ENCODE measurements at places on chromosomes 5 and 9.

DNA sequence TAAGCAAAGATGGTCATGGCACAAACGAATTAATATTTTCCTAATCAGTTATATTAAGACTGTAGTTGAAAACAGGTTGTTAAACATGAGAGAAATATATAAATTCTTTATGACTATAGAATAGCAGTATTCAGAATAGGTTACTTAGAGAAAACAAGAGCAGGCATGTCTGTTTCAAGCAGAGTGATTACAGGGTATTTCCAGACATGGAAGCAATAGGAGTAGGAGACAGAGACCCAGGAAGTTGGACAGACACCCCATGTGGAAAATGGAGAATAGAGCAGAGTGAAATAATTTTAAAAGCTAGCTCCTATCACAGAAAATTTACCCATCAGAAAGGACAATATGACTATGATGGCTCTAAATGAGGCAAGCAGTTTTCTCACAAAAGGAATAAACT lies 111.5 kb downstream of the IZUMO3 start:
- DNase-seq: no peak

DNA sequence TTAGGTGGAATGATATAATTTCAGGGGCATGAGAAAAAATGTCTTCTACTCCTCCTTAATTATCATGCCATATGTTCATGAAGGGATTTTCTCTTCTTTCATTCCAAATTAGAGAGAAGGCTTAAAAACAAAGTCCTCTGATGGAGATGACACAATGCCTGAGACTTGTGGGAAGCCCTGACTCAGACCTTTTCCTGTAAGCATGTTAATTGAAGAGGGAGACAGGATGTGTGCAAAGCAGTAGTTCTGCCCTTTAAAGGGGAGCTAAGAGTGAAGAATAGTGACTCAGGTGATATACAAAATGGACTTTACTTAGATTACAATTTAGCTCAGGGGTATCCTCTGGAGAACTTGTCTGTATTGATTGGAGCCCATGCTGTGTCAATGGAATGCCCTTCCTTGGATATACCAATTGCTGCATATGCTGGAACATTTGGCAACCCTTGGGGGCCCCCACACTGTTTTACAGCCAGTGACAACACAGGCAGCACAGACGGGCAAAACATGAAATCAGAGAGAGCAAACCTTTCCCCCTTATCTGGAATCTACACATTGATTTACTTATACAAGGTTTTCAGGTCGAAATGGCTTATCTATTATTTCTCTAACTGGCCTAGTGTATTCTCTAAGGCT lies 81.3 kb downstream of the IZUMO3 start:
- no peak for DNase-seq

GRCh38 chr5:79108086-79108485 lies 3.5 kb upstream of the BHMT start:
- DNase-seq: no peak

- DNase-seq: no peak
Observed at GRCh38 chr9:75010570-75010969, 17.5 kb downstream of the CARNMT1 start.

- no peak for DNase-seq
Observed at GRCh38 chr5:71752441-71753190, 33.5 kb downstream of the CARTPT start.

GRCh38 chr9:3608011-3608410 lies 82.2 kb upstream of the RFX3 start:
- DNase-seq: no peak

- DNase-seq: no peak
Observed at GRCh38 chr5:40401284-40402006, 278.3 kb upstream of the PTGER4 start.

Data from NCI-H2107 (cell line).